ENCODE measurements at places on chromosomes 13 and 19.
A peak's percentile ranks its signal among the peaks of the same experiment; 100 is the strongest.

GRCh38 chr13:46951516-46951915 lies 54.7 kb upstream of the HTR2A start:
- no peak for DNase-seq

GRCh38 chr19:46144756-46145155 lies 3.3 kb upstream of the IGFL2 start:
- no peak for DNase-seq

- no peak for DNase-seq
Measured at GRCh38 chr19:3481241-3482090, 1.1 kb upstream of the SMIM24 start.

DNA sequence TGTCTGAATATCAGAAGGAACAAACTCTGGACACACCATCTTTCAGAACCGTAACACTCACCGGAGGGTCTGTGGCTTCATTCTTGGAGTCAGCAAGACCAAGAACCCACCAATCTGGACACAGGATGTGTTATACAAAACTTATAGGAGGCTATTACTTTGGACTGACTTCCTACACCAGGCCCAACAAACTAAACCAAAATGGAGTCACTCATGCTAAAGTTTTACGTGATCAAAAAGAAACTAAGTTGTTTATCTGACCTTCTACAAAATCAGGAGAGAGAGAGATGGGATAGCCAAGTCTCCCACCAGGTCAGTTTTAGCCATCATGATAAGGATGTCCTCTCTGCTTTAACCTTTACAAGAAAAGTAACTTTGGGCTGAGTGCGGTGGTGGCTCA lies 3.2 kb upstream of the RAB11B start:
- no peak for DNase-seq

DNA sequence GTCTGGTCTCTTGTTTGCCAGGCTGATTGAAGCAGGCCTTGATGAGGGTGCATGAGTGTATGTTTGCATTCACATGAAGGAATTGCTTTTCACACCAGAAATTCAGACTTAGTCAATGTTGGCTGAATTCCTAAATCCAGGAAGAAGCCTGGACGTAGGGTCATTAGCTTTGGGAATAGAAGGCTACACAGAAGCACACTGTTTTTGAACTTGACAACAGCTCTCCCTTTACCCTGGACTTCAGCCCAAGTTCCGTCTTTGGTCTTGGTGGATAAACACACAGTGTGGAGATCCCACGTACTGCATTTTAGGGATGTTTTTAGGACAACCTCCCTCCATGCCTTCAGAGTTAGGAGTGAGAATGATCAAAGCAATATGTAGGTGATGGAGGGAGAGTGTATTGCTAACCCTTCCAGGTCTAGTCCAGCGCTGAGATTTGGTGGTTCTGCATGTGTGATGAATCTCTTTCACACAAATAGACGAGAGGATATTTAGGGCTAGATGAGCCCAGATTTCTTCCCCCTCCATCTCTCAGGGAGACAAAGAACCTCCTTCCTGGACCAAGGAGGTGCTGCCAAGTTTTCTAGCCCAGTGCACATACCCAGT lies 22.8 kb downstream of the TM6SF2 start:
- no peak for DNase-seq

DNA sequence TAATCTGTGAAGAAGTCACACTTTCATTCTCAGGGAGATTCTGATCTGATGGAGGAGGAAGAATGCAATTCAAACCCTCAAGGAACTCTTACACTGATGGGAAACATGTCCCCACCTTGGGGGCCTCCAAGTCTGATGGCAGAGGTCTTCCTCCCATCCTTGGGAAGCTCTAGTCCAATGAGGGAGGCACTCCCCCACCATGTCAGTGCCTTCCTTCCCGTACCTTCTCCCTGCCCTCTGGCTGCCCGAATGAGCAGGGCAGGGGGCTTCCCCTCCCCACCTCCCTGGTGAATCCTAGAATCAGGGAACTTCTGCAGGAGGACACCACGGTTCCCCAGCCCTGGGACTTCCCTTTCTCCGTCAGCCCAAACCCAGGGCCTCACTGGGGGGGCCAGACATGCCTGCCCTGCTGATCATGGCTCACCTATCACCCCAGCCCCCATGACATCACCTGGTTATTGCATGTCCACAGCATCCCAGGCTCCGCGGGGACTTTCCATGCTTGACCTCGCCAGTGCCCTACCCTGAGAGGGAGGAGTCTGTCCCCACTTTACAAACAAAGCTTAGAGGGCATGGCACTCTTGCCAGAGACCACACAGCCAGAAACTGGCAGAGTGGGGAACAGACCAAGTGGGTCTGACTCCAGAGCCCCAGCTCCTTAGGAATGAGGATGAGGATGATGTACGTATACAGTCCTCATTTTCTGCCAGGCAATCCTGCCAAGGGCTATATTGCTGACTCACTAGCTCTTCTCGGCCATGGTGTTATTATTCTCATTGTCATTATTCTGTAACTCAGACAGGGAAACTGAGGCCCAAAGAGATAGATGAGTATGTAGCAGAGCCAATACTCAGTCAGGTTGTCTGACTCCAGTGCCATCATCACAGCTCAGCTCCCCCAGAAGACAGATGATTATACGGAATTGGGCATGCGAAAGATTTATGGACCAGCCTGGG lies 9.6 kb upstream of the BCL3 start:
- DNase-seq, result no peak

GRCh38 chr13:98534821-98535220 lies 42.1 kb downstream of the STK24 start:
- DNase-seq, result no peak

DNA sequence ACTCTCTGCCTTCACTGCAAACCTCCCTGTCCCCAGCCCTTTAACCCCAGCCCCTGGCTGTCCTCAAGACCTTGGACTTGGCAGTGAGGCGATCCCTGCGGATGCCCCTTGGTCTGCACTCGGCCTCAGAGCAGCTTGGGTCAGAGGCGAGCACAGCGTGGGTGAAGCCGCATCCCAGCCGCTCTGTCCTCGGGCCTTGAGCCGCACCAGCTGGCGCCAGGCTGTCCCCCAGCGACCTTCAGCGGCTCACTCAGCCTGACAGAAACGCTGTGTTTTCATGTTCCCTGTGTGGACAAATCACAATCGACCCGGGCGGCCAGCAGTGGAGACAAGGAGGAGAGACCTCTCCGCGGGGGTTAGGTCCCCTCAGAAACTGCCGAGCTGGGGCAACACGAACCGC lies 52.0 kb downstream of the GNG7 start:
- DNase-seq, result no peak

- DNase-seq, result peak; percentile 4
Measured at GRCh38 chr13:97569841-97570240, 135.9 kb downstream of the RAP2A start.

DNA sequence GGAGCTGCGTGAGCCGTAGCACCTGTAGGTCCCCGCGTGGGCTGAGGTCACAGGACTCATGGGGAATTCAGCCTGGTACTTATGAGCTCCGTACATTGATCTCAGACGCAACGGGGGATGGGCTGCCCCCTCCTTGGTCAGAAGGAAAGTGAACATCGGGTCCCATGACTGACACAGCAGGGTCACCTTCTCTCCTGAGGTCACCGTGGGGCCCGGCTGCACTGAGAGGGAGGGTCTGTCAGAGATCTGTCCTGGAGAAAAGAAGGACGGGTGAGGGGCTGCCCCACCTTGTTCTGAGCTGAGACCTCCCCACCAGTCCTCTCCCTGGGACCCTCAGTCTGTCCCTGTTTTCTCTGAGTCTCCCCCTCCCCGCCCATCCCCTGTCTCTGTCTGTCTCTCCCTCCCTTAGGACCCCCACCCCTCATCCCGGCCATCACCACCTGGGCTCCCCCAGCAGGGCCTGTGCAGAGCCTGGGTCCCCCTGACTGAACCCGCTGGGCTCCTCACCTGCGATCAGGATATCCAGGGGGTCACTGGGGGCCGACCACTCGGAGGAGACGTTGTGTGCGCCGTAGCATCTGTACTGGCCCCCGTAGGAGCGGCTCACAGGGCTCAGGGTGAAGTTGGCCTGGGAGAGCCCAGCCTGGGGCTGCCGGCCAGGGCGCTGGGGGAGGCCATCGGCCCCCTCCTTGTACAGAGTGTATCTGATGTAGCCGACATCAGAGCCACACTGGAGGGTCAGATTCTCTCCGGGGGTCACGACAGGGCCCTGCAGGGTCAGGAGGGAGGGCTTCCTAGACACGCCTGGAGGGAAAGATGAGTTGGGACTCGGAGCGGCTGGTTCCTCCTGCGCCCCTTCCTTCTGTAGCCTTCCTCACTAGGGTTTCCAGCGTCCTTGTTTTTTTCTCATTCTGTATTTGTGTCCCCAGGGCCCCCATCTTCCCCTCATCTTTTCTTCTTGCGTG lies 1.8 kb downstream of the LILRA4 start:
- DNase-seq, result no peak

GRCh38 chr13:111090169-111090568 lies 24.9 kb upstream of the ARHGEF7 start:
- DNase-seq, result no peak

DNA sequence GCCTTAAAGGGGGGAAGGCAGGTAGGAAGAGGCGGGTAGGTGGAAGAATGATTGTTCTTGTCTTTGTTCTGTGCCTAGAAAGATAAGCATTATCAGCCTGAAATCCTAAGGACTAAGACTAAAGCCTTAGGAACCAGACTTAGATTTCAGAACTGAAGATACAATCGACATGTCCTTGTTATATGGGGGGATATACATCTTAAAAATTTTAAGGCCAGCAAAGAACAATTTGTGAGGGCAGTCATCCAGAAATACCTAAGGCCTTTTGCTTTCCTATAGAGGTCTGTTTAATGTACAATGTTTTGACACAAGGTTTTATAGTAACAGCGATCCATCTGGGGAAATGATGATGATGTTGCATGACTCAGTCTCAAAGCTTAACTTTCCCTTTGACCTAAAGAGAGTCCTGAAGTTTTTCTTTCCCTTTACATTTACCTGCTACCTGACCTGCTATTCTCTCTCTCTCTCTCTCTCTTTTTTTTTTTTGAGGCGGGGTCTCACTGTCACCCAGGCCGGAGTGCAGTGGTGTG lies 20.2 kb upstream of the CEACAM6 start:
- no peak for DNase-seq

DNA sequence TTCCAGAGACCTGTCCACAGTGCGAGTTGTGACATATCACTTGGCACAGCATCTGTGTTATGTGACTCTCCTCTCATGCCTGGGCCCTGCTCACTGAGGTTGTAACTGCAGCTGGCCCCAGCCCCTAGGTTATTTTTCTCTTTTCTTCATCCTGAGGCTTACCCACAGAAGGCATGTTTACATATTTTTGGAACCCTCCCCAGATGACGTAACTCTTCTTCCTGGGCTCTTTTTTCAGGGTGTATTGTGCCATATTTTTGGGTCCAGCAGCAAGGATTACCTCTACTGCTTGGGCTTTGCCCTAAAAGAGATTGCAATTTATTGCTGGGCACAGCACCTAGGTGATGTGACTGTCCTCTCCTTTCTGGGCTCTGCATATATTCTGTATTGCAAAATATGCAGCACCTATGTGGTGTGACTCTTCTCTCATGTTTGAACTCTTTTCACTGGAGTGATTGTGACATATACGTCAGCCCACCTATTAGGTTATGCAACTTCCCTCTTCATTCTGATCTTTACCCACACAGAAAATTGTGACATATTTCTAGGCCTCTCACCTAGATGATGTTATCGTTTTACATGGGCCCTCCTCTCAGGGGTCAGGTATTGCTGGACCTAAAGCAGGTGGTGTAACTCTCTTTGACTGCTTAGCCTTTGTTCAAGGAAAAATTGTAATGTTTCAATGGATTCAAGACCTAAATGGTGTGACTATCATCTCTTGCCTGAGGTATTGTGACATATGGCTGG lies 64.5 kb upstream of the ZNF724 start:
- no peak for DNase-seq

- DNase-seq, result no peak
Measured at GRCh38 chr19:12603714-12604113, 6.9 kb downstream of the ZNF490 start.

GRCh38 chr19:4581666-4582553 lies 22.4 kb upstream of the SEMA6B start:
- DNase-seq, result no peak

DNA sequence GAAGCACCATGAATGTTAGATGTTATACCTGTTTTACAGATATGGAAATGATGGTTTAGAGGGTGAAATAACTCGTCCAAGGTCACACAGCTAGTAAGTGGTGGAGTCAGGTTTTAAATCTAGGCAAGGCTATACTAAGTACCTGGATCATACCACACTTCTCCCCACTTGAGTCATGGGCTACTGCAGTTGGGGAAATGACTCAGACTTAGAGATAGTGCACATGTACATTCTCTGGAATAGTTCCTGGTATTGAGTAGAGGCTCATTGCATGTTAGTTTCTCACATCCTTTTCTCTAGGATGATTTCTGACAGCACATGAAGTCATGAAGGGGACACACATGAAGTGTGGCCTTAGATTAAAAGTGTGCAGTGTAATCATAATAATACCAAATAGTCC lies 76.2 kb upstream of the TNFSF11 start:
- DNase-seq, result no peak

GRCh38 chr13:27854606-27855005 lies 62.3 kb downstream of the GSX1 start:
- no peak for DNase-seq

DNA sequence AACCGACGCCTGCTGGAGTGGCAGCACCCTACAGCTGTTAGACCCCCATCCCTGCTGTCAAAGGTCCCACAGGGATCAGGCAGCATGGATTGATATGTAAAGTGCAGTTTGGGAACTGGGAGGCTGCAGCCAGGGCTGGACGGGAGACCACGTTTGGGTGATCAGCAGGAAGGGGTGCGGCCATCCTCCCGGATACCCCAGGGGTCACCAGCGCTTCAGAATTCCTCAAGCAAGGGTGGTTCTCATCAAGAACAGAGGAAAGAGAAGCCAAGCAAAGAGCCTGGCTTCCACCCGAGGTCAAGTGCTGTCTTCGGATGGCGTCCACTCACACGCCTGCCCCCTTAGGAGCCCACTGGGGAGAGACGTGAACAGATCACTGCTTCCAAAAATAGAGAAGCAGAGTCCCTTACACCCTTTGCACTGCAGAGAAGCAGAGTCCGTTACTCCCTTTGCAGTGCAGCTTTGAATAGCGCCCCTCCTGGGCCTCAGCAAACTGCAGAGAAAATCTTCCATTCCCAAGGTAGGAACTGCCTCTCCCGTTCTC lies 35.5 kb downstream of the DHRS12 start:
- DNase-seq, result no peak

DNA sequence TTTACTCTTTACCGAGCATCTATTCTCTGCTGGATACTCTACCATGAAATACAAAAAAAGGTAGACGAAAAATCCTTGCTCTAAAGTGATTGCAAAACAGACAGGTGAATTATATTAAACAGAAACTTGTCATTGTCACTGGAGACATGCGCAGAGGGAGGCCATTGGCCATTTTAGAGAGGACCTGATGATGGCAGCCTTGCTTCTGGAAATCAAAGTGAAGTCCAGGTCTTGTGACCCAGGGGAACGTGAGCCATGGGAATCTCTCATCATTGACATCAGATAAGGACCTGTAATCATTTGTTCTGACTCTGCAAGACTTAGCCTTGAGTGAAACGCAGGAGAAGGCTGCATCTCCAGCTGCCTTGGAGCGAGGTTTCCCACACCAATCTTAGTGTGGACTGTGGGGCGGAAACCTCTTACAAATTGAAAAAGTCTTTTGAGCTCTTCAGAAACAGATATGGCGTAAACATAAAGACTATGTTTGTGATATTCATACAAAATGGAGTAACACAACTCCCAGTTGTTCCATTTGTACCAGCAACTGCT lies 16.8 kb upstream of the SLC46A3 start:
- DNase-seq, result no peak
